Suprapubic skin (tissue), 4 donors: ENCODE measurements at places on chromosomes 16 and 17. TPM values are rescaled to one million over a fixed set of nuclear protein-coding genes. Genes with fewer than 3 reads are reported as not detected.

The FXR2 gene
- total RNA-seq, result 21.0 TPM

The ZG16B gene
- total RNA-seq, result 80.5 TPM

- DNase-seq, result no peak
These were observed 36.3 kb upstream of the ZNF750 start for GRCh38 chr17:82876149-82876548.

DNA sequence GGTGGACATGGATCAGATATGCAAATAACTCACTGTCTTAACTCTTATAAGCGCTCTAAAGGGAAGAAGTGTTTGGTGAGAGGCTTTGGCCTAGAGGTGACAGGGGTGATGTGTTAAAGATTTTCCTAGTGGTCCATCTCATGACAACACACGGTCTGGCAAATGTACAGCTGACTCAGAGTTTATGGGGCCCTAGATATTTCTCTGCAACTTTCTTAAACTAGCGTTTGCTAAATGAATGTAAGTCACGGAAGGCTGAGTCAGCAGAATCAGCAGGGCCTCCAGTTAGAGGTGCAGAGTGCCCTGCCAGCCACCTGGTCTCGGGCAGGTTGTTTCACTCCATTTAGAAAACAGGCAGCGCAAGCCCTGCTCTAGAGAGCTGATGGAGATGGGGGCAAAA, 40.1 kb downstream of the CLEC16A start:
- DNase-seq, result no peak

The PPY gene
- total RNA-seq, result not detected

The BCAR1 gene
- 39.2 TPM for total RNA-seq

The CDRT4 gene
- total RNA-seq, result 10.2 TPM

DNA sequence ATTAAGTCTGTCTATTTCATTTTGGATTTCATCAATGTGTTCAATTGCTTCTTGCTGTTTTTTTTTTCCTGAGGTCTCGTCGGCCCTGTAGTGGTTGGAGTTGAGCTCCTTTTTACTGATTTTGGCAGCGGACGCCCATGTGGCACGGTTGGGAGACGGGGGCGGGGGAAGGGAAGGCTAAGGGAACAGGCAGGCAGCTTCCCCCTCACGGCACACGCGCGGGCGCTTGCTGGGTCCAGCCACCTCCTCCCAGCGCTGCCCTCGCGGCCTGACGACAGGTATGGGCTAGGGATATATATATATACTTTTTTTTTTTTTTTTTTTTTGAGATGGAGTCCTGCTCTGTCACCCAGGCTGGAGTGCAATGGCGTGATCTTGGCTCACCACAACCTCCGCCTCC, 11.4 kb downstream of the HSF5 start:
- DNase-seq, result no peak

DNA sequence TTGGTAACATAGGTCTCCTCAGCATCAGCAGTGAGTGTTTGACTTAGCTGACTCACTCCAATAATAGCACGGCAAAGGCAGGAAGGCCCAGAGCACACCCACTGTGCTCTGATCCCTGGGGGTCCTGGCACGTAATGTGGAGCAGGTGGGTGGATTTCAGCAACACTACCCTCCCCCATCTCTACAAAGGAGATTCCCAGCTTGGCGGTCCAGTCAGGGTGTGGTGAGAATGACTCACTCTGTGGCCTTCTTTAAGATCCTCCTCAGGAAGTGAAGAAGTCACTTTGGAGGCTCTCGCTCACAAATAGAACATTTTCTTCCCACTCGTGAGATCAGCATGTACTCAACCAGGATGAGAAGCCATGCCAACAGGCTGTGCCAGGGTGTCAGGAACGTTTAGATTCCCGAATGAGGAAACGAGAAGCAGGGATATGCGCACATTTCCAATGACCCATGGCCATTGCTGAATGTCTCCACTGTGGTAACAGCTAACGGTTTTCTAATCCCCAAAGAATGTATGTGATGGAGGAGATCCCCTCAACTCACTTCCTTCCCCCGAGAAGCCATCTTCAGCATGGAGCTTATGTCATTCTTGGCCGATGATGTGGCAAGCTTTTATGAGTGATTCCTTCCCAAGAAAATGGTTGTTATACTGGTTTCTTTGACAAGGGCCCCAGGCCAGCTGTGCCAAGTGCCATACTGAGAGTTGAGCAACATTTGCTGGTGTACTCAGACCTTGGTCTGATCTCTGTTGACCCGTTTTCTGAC, 365.2 kb downstream of the C16orf95 start:
- no peak for DNase-seq

The ABAT gene
- 5.4 TPM for total RNA-seq

The TVP23A gene
- total RNA-seq, result not detected

- no peak for DNase-seq
These were observed 1362.0 kb downstream of the CDH8 start for GRCh38 chr16:60674241-60674640.

DNA sequence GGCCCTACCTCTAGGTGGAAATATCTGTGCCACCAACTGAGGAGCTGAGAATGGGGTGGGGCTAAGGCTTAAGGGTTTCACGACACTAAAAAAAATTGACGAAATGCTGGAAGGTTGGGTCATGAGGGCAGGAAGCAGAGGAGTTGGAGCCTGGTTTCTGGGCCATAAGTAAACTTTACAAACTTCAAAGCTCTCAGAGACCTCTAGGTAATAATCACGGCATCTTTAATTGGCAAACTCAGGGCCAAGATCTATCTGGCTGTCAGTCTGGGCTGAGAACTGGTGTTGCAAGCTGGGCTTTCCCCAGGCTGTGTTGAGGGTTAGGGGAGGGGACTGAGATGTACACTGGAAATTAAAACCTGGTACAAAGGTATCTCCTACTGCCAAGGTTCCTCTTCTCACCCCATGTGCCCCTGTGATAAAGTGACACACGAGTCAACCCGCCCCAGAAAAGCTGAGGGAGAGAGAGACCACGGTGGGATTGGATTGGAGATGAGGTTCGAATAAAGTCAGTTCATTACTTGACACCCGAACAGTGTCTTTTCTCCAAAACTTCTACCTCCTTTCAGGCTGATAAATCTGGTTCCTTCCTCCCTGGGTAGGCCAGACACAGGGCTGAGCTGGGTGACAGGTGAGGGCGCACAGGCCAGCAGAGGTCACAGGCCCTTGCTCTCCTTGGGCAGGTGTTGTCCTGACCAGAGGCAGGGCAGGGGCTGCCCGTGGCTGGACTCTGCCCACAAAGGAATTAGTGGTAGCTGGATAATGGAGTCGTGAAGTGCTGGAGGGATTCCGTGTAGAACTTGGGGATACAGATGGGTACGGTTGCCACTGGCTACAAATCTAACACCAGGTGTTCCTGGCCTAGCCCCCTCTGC, 4.0 kb upstream of the ZNF768 start:
- no peak for DNase-seq

DNA sequence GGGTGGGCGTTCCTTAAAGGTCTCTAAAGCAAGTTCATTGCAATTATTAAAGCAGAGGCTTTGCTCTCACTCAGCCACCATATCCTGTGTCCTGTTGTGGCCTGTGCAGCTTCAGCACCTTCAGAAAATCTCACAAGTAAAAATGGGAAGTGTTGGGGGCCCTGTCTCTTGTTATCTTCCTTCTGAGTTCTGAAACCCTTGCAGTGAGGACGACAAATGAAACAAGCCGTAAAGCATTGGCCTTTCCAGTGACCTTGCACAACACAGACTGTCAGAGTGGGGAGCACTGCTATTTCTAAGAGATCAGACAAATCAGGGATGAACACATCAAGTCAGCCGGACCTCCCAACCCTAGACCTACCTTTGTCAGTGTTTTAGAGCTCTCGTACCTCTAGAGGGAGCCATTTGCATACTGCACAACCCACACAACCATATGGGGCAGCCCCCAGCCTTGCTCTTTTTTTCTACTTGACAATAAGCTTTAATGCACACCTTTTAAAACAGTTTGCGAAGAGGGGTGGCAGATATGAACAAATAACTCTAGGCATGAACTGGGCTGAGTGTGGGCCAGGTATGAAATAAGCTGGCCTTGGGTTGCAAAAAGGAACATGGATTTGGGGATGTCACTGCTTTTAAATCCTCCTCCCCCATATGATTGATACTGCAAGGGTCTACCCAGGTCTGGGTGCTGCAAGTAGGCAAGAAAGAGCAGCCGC, 89.8 kb downstream of the KATNIP start:
- no peak for DNase-seq

DNA sequence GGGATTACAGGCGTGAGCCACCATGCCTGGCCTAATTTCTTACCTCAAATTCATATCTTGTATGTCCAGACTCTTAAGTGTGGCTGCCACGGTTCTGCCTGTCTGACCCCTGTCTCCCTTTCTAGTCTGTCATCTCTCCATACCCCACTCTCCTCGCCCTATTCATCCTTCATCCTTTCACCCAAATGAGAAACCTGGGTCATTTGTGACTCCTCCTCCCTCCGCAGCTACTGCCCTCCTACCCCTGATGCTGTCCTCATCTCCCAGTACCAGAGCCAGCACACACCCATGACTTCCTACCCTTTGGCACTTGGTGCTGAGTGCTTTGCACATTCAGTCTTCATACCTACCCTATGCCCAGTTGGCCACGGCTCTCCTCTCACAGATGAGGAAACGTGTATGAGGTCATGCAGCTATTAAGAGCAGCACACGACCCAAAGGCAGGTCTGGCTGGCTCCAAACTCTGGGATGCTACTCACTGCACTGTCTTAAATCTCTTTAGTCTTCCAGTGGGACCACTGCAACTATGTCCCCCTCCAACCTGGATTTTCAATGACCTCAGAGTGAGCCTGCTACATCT, 1.6 kb downstream of the SPATA32 start:
- no peak for DNase-seq

The COA3 gene
- 46.6 TPM for total RNA-seq
